ENCODE measurements at places on chromosomes 7 and 10.

DNA sequence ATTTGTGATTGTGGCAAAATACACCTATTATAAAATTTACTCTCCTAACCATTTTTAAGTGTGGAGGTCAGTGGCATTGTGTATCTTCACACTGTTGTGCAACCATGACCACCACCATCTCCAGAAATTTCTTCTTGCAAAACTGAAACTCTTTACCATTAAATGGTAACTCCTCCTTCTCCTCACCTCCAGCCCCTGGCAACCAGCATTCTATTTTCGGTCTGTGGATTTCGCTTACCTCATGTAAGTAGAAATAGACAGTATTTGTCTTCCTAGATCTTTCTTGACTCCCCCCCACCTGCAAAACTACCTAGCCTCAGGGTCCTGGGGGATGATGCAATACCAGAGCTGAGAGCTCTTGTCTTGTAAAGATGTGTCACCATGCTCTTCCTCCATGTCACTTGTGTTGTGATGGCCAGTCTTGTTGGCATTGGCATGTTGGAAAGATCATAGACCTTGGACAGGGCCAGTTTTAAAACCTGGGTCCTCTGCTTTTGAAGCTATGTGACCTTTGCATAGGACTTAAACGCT is 71.1 kb upstream of the EMX2 start:
- no peak for DNase-seq

- DNase-seq = no peak
Observed at GRCh38 chr7:156028521-156028920, 216.3 kb upstream of the SHH start.

DNA sequence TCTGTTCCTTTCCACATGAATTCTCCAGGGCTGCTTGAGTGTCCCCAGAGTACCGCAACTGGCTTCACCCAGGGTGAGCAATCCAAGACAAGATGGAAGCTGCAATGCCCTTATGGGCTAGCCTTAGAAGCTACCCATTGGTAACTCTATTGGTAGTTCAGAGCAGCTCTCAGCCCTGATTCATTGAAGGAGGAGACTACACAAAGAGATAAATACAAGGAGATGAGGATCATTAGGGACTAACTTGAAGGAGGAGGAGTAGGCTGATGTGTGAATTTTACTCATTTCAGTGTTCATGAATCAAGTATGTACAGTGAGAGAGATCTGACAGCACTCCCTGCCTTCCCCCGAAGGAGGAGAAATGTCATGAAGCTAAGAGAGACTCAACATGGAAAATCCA is 124.0 kb downstream of the REEP3 start:
- no peak for DNase-seq

DNA sequence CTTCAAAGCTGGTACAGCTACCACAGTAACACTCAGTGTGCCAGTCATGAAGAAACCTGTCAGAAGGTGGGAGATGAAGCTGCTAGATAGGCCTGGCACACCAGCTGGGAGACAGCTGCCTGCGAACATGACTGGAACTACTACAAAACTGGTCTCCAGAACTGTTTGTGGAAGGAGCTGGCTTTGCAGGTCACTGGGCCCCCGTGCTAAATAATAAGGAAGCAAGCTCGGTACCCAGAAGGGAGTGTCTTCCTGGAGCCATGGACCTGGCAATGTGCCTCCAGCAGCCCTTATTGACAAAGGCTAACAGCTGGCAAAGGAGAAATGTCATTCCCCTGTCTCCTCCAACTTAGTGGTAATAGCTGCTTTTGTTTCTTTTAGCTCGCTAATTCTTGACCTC is 1217.6 kb upstream of the LRRN3 start:
- no peak for DNase-seq

- DNase-seq = no peak
Observed at GRCh38 chr7:150939052-150939451, 39.1 kb downstream of the KCNH2 start.

DNA sequence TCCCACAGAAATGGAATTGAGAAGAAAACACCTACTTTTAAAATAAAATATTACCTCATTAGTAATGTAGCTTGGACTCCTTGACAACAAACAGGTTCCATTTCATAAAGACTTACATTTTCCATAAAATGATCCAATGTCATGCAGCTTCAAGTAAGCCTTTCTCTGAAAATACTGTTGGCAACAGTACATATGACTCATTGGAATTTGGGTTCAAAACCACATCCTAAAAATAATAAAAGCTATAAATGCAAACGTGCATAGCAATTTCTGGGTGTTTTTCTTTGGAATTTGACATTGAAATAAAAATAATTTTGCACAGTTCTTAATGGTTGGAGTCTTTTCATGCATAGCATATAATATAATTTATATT is 47.9 kb downstream of the FHIP2A start:
- DNase-seq = no peak
